GM12864 (cell line): ENCODE measurements at places on chromosomes 6 and 20.

GRCh38 chr20:63416631-63417030 is 55.5 kb upstream of the CHRNA4 start:
- DNase-seq, result no peak

- no peak for DNase-seq
Measured at GRCh38 chr20:56656632-56657031, 27.5 kb downstream of the TFAP2C start.

DNA sequence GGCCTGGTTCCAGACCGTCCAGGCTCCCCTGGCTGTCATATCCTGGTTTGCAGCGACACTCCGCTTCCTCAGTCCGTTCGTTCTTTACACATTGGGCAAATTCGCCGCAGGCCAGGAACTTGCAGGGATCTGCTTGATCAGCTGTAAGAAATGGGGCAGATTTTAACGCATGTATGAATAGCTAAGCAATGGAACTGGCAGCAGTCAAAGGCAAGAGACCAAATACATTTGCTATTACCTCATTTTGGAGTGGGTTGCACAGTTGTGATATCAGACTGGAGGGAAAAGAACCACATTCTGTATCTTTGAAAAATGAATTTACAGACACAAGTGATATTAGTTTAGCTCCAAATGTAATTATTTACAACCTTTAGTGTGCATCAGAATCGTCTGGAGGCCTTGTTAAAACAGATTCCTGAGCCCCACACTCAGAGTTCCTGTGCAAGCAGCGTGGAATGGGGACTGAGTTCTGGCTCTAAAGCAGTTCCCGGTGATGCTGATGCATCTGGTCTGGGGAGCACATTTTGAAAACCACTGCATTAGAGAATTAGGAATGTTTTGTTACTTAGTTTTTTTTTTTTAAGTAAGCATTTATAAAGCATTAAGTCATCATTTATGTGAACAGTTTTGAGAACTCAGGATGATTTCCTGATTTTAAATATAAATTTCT is 141.3 kb downstream of the IMPG1 start:
- DNase-seq, result no peak

GRCh38 chr6:41724586-41725501 is 10.6 kb downstream of the TFEB start:
- DNase-seq, result no peak

GRCh38 chr6:28940294-28940857 is 16.6 kb upstream of the TRIM27 start:
- DNase-seq, result no peak

GRCh38 chr6:159728531-159728964 is 1.2 kb downstream of the WTAP start:
- DNase-seq, result no peak

- DNase-seq, result no peak
Measured at GRCh38 chr6:6930223-6930880, 177.4 kb upstream of the RREB1 start.

DNA sequence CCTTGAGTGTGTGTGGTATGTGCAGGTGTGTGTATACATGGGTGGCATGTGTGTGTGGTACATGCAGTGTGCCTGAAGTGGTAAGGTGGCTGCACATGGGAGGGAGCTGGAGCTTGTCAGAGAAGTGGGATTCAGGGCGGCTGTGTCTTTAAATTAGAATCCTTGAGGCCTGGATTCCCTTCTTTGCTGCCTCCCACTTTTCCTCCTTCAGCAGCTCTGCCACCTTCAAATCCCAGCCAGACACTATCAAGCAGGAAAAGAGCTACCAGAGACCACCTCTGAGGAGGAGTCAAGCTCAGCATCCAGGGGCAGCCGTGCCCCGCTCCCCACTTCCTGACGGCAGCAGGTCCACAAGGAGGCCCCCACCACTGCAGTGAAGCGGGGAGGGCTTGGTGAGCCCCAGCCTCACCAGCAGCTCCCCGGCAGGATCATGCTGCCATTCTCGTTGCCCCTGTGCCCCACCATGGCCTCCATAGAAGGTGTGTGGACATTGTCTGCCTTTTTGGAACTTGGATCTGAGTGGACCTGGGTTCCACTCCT is 131.0 kb upstream of the MLN start:
- DNase-seq, result no peak

GRCh38 chr6:166643891-166644590 is 17.0 kb upstream of the RPS6KA2 start:
- DNase-seq, result no peak

DNA sequence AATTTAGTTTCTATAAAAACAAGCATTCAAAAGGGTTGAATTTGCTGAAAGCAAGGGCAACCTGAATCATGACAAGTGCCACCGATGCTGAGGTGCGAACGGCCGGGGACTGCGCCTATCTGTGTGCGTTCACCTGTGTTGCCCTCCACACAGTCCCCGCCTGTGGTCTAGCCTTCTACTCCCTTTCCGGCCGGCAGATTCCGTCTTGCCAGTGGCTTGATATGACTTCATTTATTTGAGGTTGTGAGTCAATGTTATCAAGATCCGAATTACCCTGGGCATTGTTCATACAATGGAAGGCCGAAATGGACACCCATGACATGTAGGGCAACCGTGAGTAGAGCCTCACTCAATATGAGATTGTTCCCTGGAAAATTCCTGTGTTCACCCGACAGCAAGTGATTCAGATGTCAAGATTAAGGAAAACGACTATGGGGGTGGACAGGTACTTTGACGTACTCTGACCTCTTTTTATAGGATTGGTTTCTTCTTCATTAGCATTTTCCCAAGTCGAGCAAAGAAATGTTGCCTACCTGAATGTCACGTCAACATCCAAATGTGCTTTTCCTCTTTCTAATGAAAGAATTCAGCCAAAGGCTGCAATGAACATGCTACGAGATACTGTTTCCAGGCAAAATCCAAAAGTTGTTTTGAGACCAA is 41.1 kb upstream of the NEDD9 start:
- DNase-seq, result no peak

DNA sequence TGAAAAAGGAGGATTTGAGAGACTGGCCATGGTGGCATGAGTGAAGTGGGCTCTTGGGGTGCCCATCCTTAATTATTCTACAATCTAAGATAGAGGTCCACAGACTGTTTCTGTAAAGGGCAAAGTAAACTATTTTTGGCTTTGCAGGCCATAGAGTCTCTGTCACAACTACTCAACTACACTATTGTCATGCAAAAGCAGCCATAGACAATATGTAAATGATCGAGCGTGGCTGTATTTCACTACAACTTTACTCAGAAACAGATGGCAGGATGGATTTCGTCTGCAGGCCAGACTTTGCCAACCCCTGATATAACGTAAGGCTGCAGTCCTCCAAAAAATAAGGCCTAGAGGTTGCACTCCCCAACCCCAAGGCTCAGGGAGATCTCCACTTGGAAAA is 58.2 kb upstream of the NAA20 start:
- DNase-seq, result no peak
